ENCODE measurements at places on chromosomes 6 and 20.

- peak; percentile 25 for DNase-seq
Measured at GRCh38 chr6:13763740-13764381, 50.5 kb downstream of the MCUR1 start.

DNA sequence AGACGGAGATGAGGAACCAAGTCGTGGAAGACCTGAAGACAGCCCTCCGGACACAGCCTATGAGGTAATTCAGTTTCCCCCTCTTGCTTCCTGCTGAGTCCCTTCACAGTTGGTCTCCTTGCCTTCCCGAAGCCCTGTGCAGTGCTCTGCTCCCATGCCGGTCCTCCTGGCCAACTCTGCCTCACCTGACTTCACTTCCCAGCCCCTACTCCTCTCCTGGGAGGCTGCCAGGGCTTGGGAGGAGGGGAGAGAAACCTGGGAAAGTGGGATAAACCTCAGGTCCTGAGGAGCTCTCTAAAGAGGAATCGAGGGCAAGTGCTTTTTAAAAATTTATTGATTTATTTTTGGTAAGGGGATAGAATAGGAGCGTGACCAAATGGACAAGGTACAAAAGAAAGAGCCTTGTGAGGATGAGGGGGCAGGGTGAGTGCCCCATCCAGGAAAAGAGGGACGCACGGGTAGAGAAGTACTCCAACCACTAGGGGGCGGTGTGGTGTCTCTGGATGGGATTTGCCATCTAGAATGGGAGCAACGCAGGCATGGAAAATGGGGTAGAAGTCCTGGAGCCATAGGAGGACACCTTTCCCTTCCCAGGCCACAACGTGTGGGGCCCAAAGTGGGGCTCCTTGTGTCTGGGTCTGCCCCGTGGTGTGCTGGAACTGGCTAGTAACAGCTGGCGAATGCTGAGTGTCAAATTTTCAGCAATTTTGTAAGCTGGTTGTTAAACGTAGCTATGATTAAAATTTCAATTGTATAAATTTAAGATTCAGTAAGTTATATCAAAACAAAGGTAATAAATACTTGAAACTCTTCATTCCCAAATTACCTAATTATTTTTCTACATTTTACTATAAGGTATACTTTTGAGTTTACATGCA, 69.0 kb downstream of the MOCS1 start:
- peak; percentile 56 for DNase-seq

- DNase-seq, result no peak
Measured at GRCh38 chr6:13005994-13006393, 289.4 kb downstream of the PHACTR1 start.

- no peak for DNase-seq
Measured at GRCh38 chr20:44407402-44408184, 52.1 kb downstream of the HNF4A start.

- DNase-seq, result no peak
Measured at GRCh38 chr6:16244446-16244845, 6.1 kb downstream of the GMPR start.

DNA sequence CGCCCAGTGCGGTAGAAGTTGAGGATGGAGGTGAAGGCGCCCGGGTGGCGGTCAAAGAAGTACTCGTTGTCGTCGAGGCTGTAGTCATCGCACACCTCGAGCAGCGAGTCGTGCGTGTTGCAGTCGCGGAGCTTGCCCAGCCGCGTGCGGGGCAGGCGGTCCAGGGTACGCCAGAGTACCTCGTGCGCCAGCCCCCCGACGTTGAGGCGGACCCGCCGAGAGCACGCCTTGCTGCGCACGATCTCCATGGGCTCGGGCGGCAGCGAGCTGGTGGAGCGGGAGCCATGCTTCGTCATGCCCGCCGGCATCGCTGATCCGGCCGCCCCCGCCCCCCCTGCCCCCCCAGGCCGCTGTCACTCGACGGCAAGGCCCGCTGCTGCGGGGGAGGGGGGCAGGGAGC, 295 bp downstream of the KCNB1 start:
- no peak for DNase-seq

DNA sequence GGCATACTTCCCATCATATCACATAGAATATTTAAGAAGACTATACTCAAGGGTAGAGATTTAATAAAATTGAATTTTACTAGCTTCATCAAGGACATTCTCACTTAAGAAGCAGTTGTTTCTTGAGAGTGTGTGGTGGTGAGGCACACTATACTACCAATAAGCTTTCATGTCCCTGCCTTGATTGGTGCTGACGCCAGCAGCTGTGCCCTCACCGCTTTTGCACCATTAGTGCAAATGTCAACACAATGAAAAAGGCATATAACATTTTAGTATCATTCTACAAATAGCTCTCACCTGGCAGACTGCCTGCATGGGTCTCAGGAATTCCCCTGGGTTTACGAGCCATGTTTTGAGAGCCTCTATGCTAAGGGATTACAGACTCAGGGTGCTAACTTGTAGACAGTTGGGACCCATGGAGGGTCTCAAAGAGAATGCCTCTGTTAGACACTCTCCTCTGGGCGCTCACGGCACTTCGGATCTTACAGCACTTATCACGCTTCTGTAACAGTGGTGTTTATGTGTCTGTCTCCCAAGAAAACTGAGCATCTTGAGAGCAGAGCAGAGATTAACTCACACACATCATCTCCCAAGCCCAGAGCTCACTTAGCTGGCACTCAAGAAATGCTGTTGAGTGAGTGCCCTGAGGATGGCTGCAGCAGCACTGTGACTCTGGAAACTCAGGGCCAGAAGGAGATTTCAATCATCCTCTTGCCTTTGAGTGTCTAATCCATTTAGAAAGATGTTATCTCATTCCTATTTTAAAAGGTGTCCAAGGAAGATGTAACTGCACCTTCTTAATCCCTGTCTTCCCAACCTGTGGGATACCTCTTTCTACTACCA, 143.3 kb upstream of the GPR6 start:
- DNase-seq, result no peak

- no peak for DNase-seq
Measured at GRCh38 chr20:3276680-3277015, 37.7 kb upstream of the SLC4A11 start.

GRCh38 chr6:159157431-159157830, 11.8 kb upstream of the FNDC1 start:
- DNase-seq, result no peak
